Activated B cell treated with CpG ODN at 0.5 μM for 24 hours (primary cell): ENCODE measurements at places on chromosomes 5 and 9. TPM values are rescaled to one million over a fixed set of nuclear protein-coding genes. Genes with fewer than 3 reads are reported as not detected.

DNA sequence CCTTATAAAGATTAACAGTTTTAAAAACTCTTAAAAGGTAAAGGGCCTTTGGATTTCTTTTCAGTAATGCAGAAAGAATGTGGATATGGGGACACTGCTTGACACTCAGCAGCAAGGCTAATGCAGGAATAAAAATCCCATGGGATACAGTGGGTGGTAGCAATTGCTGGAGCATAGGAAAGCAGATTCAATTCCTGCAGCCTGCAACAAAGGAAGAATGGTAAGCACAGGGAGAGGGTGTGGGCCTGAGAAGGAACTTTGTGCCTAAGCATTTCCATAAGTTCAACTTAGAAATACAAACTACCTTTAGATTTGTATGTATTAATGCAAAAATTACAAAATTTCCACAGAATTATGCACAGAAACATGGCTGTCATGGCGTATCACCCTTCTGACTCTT lies 65.8 kb upstream of the CDK5RAP2 start:
- DNase-seq = no peak

- DNase-seq = no peak
Measured at GRCh38 chr5:16600397-16600796, 16.4 kb downstream of the RETREG1 start.

- no peak for DNase-seq
Measured at GRCh38 chr5:160506006-160507004, 84.7 kb downstream of the PTTG1 start.

PCDHA9 gene
- not detected in 2 replicates for total RNA-seq

EDIL3 gene
- total RNA-seq = not detected in 2 replicates

DIPK1B gene
- total RNA-seq = 1.5 and 2.2 TPM in 2 replicates

ADGRD2 gene
- not detected in 2 replicates for total RNA-seq
